Osteocyte (in vitro differentiated cells): ENCODE measurements at places on chromosomes 1 and 21.

- no peak for DNase-seq
- no peaks in the 10 kb centered on the region for H3K36me3 ChIP-seq
- no peak overlapping the region for H3K27ac ChIP-seq
- H3K4me3 ChIP-seq, result no peak overlapping the region
- peaks cover 83% of the 10 kb centered on the region for H3K4me1 ChIP-seq
These were observed 23.6 kb upstream of the EPS8L3 start for GRCh38 chr1:109787211-109787844.

DNA sequence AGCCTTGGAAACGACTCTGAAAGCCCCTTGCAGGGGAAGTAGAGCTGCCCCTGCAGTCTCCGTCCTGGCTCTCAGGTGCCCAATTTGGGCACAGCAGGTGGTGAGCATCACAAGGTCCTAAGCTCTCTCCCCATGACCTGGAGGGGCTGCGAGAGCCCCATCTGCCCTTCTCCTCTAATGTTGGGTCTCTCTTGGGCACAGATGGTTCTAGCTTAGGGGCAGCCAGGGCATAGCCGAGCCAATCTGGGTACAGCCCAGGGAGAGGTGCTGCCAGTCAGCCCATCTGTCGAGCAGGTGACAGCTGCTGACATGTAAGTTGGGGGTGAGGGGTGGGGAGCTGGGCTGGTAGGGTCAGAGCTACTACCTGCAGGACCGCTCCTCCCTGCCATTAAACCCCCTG, 50.7 kb downstream of the SYT2 start:
- H3K27ac ChIP-seq, result no peak overlapping the region
- no peaks in the 10 kb centered on the region for H3K4me1 ChIP-seq
- no peak overlapping the region for H3K4me3 ChIP-seq
- DNase-seq, result no peak

DNA sequence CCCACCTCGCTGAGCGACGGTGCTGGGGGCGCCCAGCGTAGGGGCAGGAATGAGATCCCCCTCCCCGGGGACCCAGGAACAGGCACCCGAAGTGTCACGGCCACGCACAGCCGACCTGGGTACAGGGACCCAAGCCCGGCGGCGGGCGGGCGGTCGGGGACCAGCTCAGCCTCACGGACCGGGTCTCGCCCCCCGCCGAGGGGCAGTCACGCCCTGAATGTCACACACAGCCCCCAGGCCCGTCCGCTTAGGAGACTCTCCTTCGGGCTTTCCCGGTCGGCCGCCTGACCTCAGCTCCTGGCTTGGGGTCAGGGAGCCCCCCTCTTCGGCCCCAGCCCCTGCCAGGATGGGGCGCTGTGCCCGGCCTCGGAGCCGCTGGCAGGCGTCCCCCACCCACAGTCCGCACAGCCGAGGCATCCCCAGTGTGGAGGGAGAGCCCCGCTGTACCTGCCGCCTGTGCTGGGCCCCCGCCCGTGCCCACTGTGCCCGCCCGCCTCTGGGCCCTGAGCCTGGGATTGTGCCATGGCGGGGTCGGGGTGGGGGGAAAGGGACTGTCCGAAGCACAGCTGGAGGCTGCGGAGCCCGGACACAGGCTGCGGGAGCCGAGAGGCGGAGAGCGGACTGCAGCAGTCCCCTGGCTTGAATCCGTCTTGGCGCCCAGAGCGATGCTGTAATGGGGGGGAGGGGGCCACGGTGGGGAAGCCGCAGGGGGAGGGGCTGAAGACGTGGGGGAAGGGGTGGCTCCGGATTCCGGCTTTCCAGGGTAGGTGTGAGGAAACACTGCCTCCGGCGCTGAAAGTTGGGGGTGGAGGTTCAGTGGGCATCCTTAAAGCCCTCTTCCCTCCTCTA, 627 bp upstream of the DLGAP3 start:
- H3K36me3 ChIP-seq, result no peaks in the 10 kb centered on the region
- DNase-seq, result no peak
- peaks cover 47% of the 10 kb centered on the region for H3K27me3 ChIP-seq
- H3K4me1 ChIP-seq, result peaks cover 4% of the 10 kb centered on the region
- H3K27ac ChIP-seq, result no peak overlapping the region

DNA sequence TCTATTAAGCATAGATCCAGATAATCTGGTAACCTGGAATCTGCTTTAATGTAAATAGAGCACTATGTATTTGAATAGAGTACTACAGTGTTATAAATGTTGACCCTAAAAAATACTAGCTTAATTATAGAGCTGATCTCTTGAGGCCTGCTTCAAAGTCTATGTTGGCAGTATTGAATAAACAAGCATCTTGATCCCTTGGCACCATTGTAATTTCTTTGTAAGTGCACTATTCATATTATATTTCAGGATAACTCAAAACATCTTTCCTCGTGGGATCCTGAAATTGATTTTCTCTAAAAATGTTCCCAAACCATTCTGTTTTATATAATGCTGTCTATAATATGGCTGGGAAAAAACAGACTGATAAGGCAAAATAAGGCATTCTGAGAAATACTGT, 10.8 kb downstream of the CTTNBP2NL start:
- H3K27ac ChIP-seq, result peak overlapping the region; percentile 56
- H3K36me3 ChIP-seq, result peaks cover 4% of the 10 kb centered on the region

GRCh38 chr1:232263452-232263851, 366.5 kb downstream of the SIPA1L2 start:
- no peak overlapping the region for H3K4me3 ChIP-seq
- no peak overlapping the region for H3K27ac ChIP-seq
- peaks cover 12% of the 10 kb centered on the region for H3K4me1 ChIP-seq
- H3K27me3 ChIP-seq, result peaks cover 4% of the 10 kb centered on the region
- no peak for DNase-seq

DNA sequence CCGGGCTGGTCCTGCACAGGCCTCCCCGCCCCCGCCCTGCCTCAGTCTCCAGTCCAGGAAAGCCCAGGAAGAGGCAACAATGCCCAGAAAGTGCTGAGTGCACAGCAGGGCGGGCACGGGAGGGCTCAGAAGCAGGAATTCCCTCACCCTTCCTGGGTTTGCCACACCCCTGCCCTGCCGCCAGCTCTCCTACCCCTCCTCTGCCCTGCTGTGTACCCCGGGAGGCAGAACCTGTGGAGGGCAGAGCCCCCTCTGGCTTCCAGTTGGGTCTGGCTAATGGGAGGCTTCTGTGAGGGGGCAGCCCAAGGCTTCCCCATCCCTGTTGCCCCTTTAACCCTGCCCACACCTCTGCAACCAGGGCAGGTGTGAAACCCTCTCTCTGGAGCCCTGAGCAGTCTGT, 47.5 kb upstream of the CSF3R start:
- H3K27me3 ChIP-seq, result peaks cover 4% of the 10 kb centered on the region
- no peaks in the 10 kb centered on the region for H3K4me1 ChIP-seq
- no peaks in the 10 kb centered on the region for H3K36me3 ChIP-seq
- H3K27ac ChIP-seq, result no peak overlapping the region

GRCh38 chr1:220564216-220564615, 36.3 kb downstream of the MARK1 start:
- no peak overlapping the region for H3K4me3 ChIP-seq
- H3K4me1 ChIP-seq, result no peaks in the 10 kb centered on the region
- H3K27me3 ChIP-seq, result no peaks in the 10 kb centered on the region

GRCh38 chr1:213585402-213585801, 402.4 kb upstream of the PROX1 start:
- no peak for DNase-seq
- no peak overlapping the region for H3K4me3 ChIP-seq
- no peak overlapping the region for H3K27ac ChIP-seq
- no peaks in the 10 kb centered on the region for H3K27me3 ChIP-seq
- H3K36me3 ChIP-seq, result no peaks in the 10 kb centered on the region
- no peaks in the 10 kb centered on the region for H3K4me1 ChIP-seq

- no peak overlapping the region for H3K4me3 ChIP-seq
- H3K36me3 ChIP-seq, result peaks cover 3% of the 10 kb centered on the region
- no peaks in the 10 kb centered on the region for H3K27me3 ChIP-seq
- no peak overlapping the region for H3K27ac ChIP-seq
These were observed 152.9 kb upstream of the PTBP2 start for GRCh38 chr1:96568639-96569038.

- H3K4me3 ChIP-seq, result no peak overlapping the region
- H3K27me3 ChIP-seq, result no peaks in the 10 kb centered on the region
- H3K27ac ChIP-seq, result no peak overlapping the region
- H3K4me1 ChIP-seq, result peaks cover 34% of the 10 kb centered on the region
These were observed 7.3 kb downstream of the CSF1 start for GRCh38 chr1:109917768-109918606.

DNA sequence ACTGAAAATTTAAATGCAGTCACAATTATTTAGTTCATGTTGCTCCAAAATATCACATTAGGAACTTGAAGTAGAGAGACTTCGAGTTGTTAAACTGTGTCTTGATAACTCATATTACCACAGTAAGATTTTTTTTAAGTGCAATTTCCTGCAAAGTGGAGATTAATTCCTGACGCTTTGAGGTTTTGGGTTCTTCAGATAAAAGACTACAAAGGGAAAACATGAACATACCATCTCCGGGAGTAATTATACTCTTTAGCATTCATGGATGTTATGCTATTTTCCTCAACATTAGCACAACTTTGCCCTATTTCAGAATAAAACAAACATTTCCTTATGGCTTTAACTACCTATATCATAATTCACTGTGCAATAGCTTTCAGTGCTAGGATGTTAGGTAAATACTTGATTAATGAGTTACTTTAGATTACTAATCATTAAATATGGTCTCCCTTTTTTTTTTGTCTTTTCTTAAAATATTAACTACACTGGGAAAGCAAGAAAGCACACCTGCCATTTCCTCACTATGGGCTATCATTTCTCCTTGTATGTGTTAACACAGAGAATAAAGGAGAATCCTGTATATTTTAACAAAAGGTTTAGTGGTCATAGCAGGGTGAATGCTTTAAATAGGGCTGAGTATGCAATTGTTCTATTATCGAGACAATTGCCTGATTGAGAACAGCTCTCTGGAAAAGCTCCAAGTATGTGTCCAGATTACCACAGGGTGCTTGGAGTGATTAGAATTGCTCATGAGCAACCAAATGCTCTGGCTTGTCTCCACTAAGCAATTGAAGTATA, 252.5 kb upstream of the C1orf105 start:
- no peaks in the 10 kb centered on the region for H3K27me3 ChIP-seq
- H3K4me3 ChIP-seq, result no peak overlapping the region
- no peak for DNase-seq
- H3K4me1 ChIP-seq, result peaks cover 49% of the 10 kb centered on the region
- H3K27ac ChIP-seq, result peak overlapping the region; percentile 35

DNA sequence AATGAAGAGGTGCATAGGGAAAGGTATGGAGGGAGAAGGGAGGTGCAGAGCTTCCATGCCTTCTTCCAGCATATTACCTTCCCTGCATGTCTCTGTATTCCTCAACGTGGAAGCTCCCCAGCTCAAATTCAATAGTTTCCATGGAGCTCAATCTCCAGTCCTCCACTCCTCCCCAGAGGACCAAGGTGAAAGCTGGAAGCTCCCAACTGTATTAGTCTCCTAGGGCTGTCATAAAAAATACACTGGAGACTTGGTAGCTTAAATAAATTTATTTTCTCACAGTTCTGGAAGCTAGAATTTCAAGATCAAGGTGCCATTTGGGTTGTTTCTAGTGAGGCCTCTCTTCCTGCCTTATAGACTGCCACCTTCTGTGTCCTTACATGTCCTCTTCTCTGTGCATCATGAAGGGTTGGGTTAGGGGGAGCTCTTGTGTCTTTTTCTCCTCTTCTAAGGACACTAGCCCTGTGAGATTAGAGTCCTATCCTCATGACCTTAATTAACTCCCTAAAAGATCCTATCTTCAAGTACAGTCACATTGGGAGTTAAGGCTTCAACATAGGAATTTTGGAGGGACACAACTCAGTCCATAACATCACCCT, 21.9 kb upstream of the RABGGTB start:
- DNase-seq, result no peak
- H3K4me3 ChIP-seq, result no peak overlapping the region
- H3K27ac ChIP-seq, result no peak overlapping the region
- H3K27me3 ChIP-seq, result no peaks in the 10 kb centered on the region

- H3K27ac ChIP-seq, result no peak overlapping the region
- peaks cover 8% of the 10 kb centered on the region for H3K27me3 ChIP-seq
- DNase-seq, result no peak
- H3K4me3 ChIP-seq, result no peak overlapping the region
- H3K36me3 ChIP-seq, result no peaks in the 10 kb centered on the region
These were observed 96.6 kb downstream of the DDX20 start for GRCh38 chr1:111852261-111852721.

- H3K4me1 ChIP-seq, result peaks cover 10% of the 10 kb centered on the region
- DNase-seq, result no peak
- no peaks in the 10 kb centered on the region for H3K36me3 ChIP-seq
- peaks cover 57% of the 10 kb centered on the region for H3K27me3 ChIP-seq
- no peak overlapping the region for H3K27ac ChIP-seq
- no peak overlapping the region for H3K4me3 ChIP-seq
These were observed 70.7 kb downstream of the VWA5B1 start for GRCh38 chr1:20361401-20361800.
